Left forelimb (tissue), 1 donor: ENCODE measurements at places on chromosomes 13 and 19.

GRCh38 chr19:4597975-4598671 lies 38.6 kb upstream of the SEMA6B start:
- no peak for DNase-seq

GRCh38 chr19:54415901-54416673 lies 823 bp downstream of the TTYH1 start:
- no peak for DNase-seq

GRCh38 chr19:29782260-29782580 lies 29.6 kb upstream of the CCNE1 start:
- no peak for DNase-seq

- DNase-seq = no peak
These were observed 14.4 kb upstream of the FBN3 start for GRCh38 chr19:8163759-8164158.

- DNase-seq = no peak
These were observed 6.1 kb upstream of the ADGRE5 start for GRCh38 chr19:14375055-14375581.

DNA sequence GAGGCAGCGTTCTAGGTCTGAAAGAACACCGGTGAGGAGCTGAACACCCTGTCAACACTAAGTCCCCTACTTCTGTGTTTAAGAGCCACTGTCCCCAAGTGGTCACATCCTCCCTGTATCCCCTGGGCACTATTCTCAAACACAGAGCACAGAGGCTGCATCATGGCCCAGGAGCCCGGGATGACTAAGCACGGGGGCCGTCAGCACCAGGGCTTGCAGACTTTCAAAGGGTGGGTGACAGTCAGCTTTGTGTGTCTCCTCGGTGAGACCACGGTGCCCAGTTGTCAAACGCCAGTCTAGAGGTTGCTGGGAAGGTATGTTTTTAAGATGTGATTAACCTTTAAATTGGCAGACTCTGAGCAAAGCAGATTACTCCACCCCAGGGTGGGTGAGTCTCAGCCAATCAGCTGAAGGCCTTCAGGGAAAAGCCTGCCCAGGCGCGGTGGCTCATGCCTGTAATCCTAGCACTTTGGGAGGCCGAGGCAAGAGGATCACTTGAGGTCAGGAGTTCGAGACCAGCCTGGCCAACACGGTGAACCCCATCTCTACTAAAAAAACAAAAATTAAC lies 8.0 kb downstream of the MAP2K2 start:
- no peak for DNase-seq

DNA sequence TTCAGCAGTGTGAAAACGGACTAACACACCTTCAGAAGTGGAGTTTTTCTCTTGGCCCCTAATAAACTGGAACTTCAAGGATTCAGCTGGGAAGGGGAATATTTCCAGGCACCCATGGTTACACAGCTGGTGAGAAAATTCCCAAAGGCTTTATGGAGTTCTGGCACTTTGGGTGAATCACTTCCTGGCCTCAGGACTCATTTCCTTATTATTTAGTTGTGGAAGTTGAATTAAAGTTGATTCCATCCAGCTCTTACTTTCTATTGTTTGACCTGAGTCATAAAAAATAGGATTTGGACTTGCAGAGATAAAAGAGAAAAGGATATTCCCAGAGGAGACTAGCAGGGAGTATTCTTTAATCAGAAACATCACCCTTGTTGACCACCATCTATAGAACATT lies 882.1 kb downstream of the UQCRFS1 start:
- DNase-seq = no peak
